ENCODE measurements at places on chromosomes 3 and 15. TPM values are rescaled to one million over a fixed set of nuclear protein-coding genes. Genes with fewer than 3 reads are reported as not detected.

Gene IMPG2
- 0.04 TPM for total RNA-seq

Gene C3orf49
- total RNA-seq: not detected

- H3K27ac ChIP-seq: no peak overlapping the region
- no peak for DNase-seq
- H3K36me3 ChIP-seq: no peaks in the 10 kb centered on the region
Measured at GRCh38 chr15:69809421-69809820, 288.3 kb downstream of the TLE3 start.

GRCh38 chr3:170033489-170033888, 4.3 kb upstream of the GPR160 start:
- H3K4me3 ChIP-seq: no peak overlapping the region
- no peak overlapping the region for H3K27ac ChIP-seq
- no peak for DNase-seq
- H3K36me3 ChIP-seq: no peaks in the 10 kb centered on the region

GRCh38 chr15:26790118-26790517, 17.3 kb upstream of the GABRB3 start:
- H3K4me3 ChIP-seq: no peak overlapping the region
- no peak overlapping the region for H3K27ac ChIP-seq
- DNase-seq: no peak
- H3K4me1 ChIP-seq: no peaks in the 10 kb centered on the region

DNA sequence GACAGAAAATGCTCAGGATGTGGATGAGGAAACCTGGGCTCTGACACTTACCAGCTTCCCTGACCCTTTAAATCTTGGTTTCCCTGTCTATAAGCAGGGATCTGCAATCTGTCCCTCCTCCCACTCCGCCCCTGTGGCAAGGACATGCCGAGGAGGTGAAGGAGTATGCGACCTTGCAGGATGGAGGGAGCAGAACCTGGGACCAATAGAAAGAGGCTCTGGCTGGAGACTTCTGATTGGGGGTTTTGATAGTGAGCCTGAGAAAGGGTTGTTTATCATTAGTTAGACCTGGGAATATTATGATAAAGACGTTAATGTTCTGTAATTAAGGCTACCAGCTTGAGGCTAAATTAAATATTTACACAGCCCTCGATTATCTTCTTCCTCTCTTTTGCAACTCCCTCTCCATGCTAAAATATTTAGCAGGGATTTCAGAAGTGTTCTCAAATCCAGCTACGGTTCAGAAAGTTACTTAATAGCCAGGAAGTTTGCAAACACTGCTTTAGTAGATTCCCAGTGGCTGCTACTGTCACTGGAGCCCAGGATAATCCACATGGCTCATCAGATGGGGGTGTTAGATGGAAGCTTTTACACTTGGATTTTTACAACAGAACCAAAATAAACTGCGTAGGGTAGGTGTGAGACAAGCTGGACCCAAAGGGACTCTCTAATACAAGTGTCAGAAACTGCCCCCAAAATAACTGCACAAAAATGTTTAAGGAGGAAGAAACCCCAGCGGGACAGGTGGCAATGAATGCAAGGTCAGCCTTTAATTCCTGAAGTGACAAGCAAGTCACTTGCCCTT, 9.2 kb upstream of the PAQR5 start:
- no peaks in the 10 kb centered on the region for H3K36me3 ChIP-seq
- no peak for DNase-seq
- no peak overlapping the region for H3K4me3 ChIP-seq
- H3K4me1 ChIP-seq: peaks cover 30% of the 10 kb centered on the region
- H3K27ac ChIP-seq: peak overlapping the region; percentile 68

GRCh38 chr15:69515508-69515907, 62.9 kb downstream of the RPLP1 start:
- H3K27ac ChIP-seq: no peak overlapping the region
- H3K36me3 ChIP-seq: no peaks in the 10 kb centered on the region
- H3K4me1 ChIP-seq: no peaks in the 10 kb centered on the region

GRCh38 chr3:37216597-37217097, 42.3 kb upstream of the LRRFIP2 start:
- no peak for DNase-seq
- H3K36me3 ChIP-seq: no peaks in the 10 kb centered on the region
- H3K4me1 ChIP-seq: peaks cover 27% of the 10 kb centered on the region
- no peaks in the 10 kb centered on the region for H3K27me3 ChIP-seq
- H3K4me3 ChIP-seq: no peak overlapping the region
- H3K27ac ChIP-seq: no peak overlapping the region

Gene IQCH
- 1.9 TPM for total RNA-seq
